ENCODE measurements at places on chromosomes 1 and 21.

GRCh38 chr1:39087435-39087834 is 61.3 kb downstream of the NDUFS5 start:
- no peak for DNase-seq
- H3K27ac ChIP-seq = no peak overlapping the region
- H3K4me3 ChIP-seq = no peak overlapping the region
- peaks cover 12% of the 10 kb centered on the region for H3K4me1 ChIP-seq
- no peaks in the 10 kb centered on the region for H3K36me3 ChIP-seq

DNA sequence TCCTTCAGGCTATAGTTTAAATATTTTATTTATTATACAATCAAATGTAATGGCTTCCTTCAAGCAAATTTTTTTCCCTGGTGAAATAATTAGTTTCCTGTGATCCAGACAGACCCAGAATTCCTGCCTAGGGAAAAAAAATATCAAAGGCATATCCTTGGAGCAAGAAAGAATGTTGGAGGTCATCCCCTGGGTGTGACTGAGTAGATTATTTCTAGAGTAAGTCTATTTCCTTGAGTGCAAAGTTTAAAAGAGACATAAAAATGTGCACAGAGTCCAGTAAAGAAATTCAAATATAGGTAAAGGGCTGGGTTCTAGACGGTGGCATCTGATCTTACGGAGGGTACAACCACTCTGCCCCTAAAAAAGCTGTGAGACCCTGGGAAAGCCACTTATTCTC is 32.2 kb upstream of the SAMD13 start:
- peaks cover 52% of the 10 kb centered on the region for H3K4me1 ChIP-seq
- no peaks in the 10 kb centered on the region for H3K36me3 ChIP-seq
- no peak overlapping the region for H3K27ac ChIP-seq
- H3K27me3 ChIP-seq = no peaks in the 10 kb centered on the region
- DNase-seq = no peak

GRCh38 chr1:113057006-113057405 is 16.0 kb upstream of the LRIG2 start:
- no peak for DNase-seq
- no peaks in the 10 kb centered on the region for H3K27me3 ChIP-seq
- peaks cover 14% of the 10 kb centered on the region for H3K4me1 ChIP-seq
- H3K4me3 ChIP-seq = no peak overlapping the region
- H3K27ac ChIP-seq = no peak overlapping the region

GRCh38 chr1:235330918-235331285 is 2.5 kb downstream of the GGPS1 start:
- DNase-seq = no peak
- H3K27me3 ChIP-seq = no peaks in the 10 kb centered on the region
- no peak overlapping the region for H3K27ac ChIP-seq
- no peaks in the 10 kb centered on the region for H3K36me3 ChIP-seq
- peak overlapping the region; percentile 47 for H3K4me3 ChIP-seq
- H3K4me1 ChIP-seq = peaks cover 16% of the 10 kb centered on the region

GRCh38 chr1:157580828-157581210 is 17.1 kb downstream of the FCRL4 start:
- no peak overlapping the region for H3K4me3 ChIP-seq
- H3K27ac ChIP-seq = no peak overlapping the region
- H3K4me1 ChIP-seq = no peaks in the 10 kb centered on the region
- H3K27me3 ChIP-seq = peaks cover 15% of the 10 kb centered on the region

DNA sequence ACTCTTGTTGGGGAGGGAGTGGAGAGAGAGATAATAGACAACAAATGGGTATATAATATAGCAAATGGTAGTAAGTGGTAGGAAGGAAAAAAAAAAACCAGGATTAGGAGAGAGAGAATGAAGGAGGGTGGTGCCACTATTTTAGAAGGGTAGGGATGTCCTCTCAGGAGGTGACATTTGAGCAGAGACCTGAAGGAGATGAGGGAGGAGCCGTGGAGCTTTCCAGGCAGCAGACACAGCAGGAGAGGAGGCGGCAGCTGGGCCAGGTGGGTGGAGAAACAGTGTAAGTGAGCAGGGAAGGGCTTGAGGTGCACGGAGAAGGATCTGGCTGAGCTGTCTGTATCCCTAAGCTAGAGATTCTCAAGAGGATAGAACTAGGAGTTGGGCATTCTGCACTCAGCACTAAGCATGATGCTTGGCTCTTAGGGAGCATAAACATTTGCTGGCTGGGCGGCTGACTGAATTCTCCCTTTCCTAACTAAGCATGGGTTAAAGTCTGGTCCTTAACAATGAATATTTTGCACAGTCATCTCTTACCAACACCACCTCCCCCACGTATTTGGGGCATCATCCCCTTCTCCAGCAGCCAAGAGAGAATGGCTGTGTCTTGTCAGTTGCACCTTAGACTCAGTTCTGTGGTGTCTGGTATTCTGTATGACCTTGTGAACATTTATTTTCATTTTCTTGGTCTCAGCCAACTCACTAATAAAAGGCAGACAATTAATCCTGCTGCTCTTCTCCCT is 27.6 kb upstream of the SARS1 start:
- no peaks in the 10 kb centered on the region for H3K36me3 ChIP-seq
- H3K4me1 ChIP-seq = peaks cover 23% of the 10 kb centered on the region
- DNase-seq = no peak
- H3K4me3 ChIP-seq = no peak overlapping the region
- H3K27me3 ChIP-seq = no peaks in the 10 kb centered on the region

DNA sequence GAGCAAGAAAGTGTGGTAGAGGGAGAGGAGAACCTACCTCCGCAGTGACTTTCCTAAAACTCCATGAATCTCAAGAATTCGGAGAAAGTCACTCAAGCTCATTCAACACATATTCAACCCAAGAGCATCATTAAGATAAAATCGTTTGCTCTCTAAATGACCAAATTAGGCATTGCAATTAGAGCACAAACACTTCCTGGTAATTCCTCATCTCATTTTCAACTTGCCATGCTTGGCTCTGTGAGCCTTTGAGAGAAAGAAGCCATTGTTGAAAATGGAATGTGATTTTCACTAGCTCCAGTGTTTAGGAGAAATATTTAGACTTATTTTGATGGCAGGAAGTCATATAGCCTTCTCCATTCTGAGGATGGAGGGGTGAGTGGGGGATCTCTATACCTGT is 52.5 kb downstream of the KAZN start:
- no peak for DNase-seq
- H3K4me3 ChIP-seq = no peak overlapping the region
- peaks cover 19% of the 10 kb centered on the region for H3K4me1 ChIP-seq
- no peaks in the 10 kb centered on the region for H3K27me3 ChIP-seq

- peaks cover 1% of the 10 kb centered on the region for H3K36me3 ChIP-seq
- H3K4me3 ChIP-seq = no peak overlapping the region
- no peaks in the 10 kb centered on the region for H3K27me3 ChIP-seq
- H3K27ac ChIP-seq = no peak overlapping the region
- no peak for DNase-seq
Measured at GRCh38 chr1:212852105-212852688, 4.7 kb upstream of the SPATA45 start.

- H3K4me1 ChIP-seq = peaks cover 7% of the 10 kb centered on the region
- DNase-seq = no peak
- no peaks in the 10 kb centered on the region for H3K36me3 ChIP-seq
- H3K27me3 ChIP-seq = no peaks in the 10 kb centered on the region
- no peak overlapping the region for H3K27ac ChIP-seq
Measured at GRCh38 chr1:235998812-235999211, 66.1 kb downstream of the NID1 start.

- H3K36me3 ChIP-seq = no peaks in the 10 kb centered on the region
- no peak overlapping the region for H3K4me3 ChIP-seq
- H3K4me1 ChIP-seq = no peaks in the 10 kb centered on the region
Measured at GRCh38 chr21:25396135-25396711, 211.1 kb downstream of the MRPL39 start.

GRCh38 chr1:41891199-41891896 is 27.4 kb downstream of the HIVEP3 start:
- peaks cover 14% of the 10 kb centered on the region for H3K4me1 ChIP-seq
- peak overlapping the region; percentile 15 for H3K27ac ChIP-seq
- no peak overlapping the region for H3K4me3 ChIP-seq
- H3K27me3 ChIP-seq = no peaks in the 10 kb centered on the region
- H3K36me3 ChIP-seq = no peaks in the 10 kb centered on the region

- H3K4me3 ChIP-seq = no peak overlapping the region
- H3K4me1 ChIP-seq = peaks cover 16% of the 10 kb centered on the region
- DNase-seq = no peak
- H3K36me3 ChIP-seq = no peaks in the 10 kb centered on the region
- H3K27me3 ChIP-seq = no peaks in the 10 kb centered on the region
- H3K27ac ChIP-seq = no peak overlapping the region
Measured at GRCh38 chr1:207745285-207745684, 6.6 kb upstream of the CD46 start.

GRCh38 chr1:79711001-79711431 is 704.5 kb upstream of the ADGRL4 start:
- H3K27me3 ChIP-seq = no peaks in the 10 kb centered on the region
- H3K4me3 ChIP-seq = no peak overlapping the region
- no peak for DNase-seq
- H3K27ac ChIP-seq = no peak overlapping the region
- H3K4me1 ChIP-seq = peaks cover 21% of the 10 kb centered on the region
- H3K36me3 ChIP-seq = no peaks in the 10 kb centered on the region
